ENCODE measurements at places on chromosomes 16 and 17.
A peak's percentile ranks its signal among the peaks of the same experiment; 100 is the strongest.

DNA sequence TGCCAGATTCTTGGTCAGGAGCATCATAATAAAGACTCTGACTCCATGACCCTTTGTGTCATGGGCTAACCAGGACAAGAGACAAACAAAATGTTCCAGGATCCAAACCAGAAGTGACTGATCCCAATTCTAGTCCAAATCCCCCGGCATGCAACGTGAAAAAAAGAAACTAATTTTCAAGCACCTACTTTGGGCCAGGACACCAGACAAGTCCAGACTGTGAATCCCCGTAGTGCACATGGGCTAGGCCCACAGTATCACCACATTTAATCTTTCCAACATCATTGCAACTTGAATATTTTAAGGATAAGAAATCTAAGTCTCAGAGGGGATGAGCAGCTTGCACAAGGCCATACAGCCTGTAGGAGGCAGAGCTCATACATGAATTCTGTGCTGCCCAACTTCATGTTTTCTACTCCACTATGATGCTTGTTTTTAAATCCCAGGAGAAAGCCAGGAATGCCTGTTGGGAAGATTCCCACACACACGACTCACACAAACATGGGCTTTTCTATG is 365.7 kb downstream of the NPIPA8 start:
- no peak for DNase-seq

DNA sequence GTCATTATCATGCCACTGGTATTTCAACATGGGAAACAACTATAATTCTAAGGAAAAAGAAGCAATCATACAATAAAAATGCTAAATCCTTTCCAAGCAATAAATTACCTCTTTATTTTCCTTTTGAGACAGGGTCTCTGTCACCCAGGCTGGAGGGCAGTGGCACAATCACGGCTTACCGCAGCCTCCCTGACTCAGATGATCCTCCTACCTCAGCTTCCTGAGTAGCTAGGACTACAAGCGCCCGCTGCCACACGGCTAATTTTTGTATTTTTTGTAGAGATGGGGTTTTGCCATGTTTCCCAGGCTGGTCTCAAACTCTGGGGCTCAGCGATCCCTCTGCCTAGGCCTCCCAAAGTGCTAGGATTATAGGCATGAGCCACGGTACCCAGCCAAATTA is 24.1 kb downstream of the CNOT1 start:
- no peak for DNase-seq

DNA sequence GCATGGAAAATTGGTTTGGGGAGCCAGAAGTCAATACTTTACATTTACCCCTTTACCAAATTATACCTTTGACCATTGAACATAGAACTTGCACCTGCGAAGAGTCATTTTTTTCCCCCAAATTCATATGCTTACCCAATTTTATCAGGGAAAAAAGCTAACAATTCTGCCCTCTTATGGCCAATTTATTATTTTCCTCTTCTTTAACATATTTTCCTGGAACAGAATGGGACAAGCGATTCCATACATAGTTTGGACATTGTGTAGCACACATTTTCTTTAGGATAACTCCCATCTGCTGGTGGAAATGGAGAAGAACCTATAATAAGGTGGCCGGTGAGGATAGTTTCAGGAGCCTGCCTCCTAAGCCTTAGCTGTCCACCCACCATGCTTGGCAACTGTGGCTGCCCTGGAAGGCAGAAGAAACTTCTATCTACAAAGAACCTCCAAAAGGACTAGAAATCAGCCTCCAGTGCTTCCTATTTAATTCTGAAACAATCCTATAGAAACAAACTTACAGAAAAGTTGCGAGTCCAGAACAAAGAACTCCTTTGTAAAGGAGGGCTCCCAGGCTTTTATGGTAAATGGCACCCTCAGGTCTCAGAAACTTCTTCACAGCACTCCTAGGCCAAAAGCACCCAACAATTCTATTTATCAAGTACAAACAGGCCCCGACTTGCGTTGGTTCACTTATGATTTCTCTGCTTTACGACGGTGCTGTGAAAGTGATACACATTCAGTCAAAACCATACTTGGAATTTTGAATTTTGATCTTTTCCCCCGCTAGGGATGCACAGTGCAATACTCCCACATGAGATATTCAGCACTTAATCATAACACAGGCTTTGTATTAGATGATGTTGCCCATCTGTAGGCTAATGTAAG is 64.1 kb upstream of the CACNG4 start:
- no peak for DNase-seq

GRCh38 chr17:5677620-5678019 is 93.3 kb upstream of the NLRP1 start:
- no peak for DNase-seq

- DNase-seq, result no peak
Measured at GRCh38 chr17:35763767-35764122, 3.1 kb downstream of the C17orf50 start.

DNA sequence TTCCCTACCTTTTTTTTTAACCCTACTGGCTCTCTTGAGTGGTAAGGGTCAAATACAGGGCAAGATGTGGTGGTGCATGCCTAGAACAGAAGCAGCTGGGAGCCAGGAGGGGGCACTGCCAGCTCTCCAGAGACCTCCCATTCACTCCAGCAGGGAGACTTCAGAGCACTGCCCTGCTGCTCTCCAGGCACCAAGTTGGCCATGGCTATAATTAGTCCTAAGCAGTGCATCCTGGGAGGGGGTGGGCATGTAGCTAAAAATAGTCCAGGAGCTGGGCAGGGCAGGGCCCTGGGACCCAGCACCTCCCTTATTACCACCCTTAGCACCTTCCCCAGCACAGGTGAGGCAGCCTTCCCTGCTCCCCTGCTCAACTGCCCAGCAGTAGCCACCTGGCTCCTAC is 3.5 kb downstream of the CORO6 start:
- no peak for DNase-seq

- DNase-seq, result no peak
Measured at GRCh38 chr16:3119701-3120408, 7.5 kb downstream of the ZNF205 start.

DNA sequence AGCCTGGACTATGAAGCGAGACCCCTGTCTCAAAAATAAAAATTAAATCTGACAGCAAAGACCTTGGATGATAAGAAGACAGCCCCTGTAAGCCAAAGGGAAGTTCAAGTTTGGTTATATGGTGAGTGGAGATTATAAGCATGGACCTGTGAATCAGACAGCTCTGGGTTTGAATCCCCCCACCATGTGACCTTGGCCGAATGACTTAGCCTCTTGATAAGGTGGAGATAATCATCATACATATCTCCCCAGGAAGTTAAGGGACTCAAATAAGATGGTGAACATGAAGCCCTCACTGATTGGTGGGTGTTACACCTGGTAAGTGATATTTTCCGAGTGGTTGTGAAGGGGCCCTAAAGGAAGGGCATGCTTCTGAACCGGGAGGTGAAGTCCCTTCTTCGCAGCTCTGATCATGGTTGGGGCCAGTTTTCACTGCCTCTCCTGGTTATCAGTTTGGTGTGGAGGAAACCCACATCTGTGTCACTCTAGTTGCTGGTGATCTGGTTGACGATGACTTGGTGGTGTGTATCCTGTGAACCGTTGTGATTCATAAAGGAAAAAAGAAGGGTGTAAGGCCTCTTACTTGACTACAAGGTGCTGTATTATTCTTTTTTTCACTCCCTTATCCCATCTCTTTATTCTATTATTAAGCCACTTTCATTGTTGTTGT is 61.7 kb upstream of the CLEC18A start:
- no peak for DNase-seq

GRCh38 chr17:29591146-29591736 is 1.7 kb upstream of the ANKRD13B start:
- no peak for DNase-seq

DNA sequence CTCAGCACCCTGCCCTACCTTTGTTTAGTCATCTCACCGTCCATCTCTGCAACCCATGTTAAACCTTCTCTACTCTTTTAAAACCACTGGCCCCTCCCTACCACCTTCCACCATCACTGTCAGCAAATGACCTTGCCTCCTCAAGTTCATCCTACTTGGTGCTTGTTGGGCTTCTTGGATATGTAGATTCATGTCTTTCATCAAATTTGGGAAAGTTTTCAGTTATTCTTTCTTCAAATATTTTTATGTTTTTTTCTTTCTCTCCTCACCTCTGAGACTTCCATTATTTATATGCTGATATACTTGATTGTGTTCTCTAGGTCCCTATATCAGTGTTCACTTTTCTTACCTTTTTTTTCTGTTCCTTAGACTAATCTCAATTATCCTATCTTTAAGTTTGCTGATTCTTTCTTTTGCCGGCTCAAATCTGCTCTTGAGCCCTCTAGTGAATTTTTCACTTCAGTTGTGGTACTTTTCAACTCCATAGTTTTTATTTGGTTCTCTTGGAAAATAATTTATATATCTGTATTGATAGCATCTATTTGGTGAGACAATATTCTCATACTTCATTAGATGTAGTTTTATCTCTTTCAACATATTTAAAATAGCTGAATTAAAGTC is 28.7 kb upstream of the ALDH3A2 start:
- DNase-seq, result no peak

GRCh38 chr16:69861292-69862030 is 89.7 kb upstream of the CLEC18A start:
- DNase-seq, result no peak

- no peak for DNase-seq
Measured at GRCh38 chr16:11333010-11333409, 12.2 kb upstream of the RMI2 start.

- no peak for DNase-seq
Measured at GRCh38 chr16:73050201-73051099, 2.5 kb upstream of the ZFHX3 start.

GRCh38 chr16:81165411-81166097 is 69.4 kb upstream of the GCSH start:
- DNase-seq, result no peak

DNA sequence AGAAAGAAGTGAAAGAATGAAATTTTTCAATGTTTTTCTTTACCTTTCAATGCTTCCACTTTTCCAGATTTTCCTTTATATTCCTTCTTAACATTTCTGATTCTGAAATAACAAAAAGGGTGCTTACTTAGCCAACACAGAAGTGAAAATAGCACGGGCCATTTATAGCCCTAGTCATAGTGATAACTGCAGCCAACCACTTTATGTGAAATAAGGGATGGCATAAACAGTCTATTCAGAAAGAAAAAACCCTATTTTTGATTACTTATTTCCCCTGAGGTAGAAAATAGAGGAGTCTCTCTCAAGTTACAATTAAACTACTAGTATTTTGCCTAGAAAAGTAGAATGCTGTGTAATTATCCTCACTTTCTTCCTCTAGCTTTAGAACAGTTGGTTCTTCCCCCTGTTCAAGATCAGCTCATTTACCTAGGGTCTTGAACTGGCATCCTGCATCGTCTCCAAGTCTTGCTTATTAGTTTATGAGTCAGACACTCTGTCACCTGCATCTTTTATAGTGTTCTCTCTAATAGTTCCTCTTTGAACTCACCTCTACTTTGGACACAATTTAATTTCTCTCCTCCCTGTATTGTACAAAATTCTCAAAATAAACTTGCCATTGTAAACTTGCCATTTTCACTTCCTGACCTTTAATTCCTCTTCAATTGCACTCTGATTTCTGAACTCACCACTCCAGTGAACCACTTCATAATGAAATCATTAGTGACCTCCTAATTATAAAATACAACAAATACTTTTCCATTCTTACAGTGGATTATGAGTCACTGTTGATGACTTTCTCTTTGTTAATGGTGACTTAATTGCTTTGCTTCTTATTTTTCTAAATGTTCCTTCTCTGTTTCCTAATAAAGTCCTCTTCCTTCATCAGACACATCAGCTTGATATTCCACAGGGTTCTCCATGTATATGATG is 23.6 kb downstream of the ABCA6 start:
- no peak for DNase-seq

DNA sequence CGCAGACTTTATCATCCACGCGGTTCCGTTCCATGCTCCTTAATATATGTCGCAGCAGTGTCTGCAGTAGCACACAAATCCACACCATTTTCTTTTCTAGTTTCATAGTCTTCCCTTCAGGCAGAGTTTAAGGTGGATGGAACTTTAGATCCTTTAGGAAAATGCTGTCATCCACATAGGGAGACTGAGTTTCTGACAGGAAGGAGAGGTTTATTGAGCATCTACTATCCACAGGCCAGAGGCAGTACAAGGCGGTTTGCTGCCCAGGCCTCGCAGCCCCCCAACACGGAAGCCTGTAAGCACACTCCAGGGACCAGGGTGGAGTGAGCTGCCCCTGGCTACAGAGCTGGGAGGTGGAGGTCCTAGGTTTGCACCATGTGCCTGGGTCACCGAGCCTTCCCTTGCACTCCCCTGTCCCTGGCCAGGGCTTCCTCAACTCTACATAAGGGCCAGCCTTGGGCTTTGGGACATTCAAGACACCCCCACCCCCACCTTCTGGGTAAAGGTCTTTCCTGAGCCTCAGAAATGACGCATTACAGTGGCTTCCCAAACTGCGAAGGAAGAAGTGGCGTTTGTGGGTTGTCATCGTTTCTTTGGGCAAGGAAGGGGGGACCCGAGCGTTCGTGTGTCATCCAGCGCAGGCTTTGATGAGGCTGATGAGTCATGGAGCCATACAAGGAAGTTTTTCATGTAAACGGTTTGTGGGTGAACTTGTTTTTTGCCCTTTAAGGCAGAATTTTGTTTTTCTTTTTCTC is 146.5 kb upstream of the PLCG2 start:
- peak; percentile 71 for DNase-seq

DNA sequence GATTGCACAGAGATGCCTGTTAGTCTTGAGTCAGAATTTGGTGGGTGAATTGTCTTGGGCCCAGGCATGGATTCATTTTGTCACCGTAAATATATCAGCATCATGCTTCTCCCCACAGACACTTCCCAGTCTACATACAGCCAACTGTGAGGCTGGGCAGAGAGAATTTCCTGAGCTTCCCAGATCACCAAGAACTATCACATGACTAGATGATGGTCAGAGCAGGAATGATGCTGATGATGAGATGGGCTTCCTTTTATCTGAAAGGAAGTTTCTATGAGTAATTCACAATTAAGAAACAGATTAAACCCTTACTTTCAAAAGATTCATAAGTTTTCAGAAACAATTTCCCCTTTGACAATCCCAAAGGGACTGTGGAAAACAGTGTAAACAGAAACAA is 323 bp upstream of the KRTAP9-9 start:
- DNase-seq, result no peak

DNA sequence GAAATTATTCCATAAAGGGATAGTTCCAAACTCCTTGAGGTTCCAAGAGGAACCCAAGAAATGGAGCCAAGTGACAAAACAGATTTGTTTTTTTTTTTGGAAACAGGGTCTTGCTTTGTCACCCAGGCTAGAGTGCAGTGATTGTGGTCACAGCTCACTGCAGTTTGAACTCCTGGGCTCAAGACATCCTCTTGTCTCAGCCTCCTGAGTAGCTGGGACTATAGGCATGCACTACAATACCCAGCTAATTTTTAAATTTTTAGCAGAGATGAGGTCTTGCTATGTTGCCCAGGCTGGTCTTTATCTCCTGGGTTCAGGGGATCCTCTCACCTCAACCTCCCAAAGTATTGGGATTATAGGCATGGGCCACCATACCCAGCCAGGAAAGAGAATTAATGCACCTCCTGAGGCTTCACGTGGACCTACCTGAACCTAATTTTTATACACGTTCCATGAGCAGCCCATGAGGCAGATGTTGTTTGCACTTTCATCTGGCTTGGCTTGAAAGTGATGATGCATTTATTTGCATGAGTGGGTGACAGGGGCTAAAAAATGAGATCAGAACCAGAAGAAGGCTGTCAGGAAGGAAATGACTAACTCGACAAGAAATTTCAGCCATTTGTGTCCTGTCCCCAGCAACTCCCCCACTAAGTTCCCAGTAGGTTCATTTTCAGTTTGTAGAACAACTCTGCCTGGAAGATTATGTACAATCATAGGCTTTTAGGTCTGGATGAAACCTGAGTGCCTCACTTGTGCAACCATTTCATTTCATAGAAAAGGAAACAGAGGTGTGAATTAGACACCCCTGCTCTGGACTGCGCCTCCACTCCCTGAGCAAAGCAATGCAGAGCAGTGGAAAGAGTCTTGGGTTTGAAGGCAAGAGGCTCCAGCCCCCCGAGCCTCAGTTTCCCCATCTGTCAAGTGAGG is 10.3 kb upstream of the IRF8 start:
- DNase-seq, result no peak

Data from activated CD8-positive, alpha-beta memory T cell treated with anti-CD3 and anti-CD28 coated beads for 4 hours (primary cell).